ENCODE measurements at places on chromosomes 2 and 18.

DNA sequence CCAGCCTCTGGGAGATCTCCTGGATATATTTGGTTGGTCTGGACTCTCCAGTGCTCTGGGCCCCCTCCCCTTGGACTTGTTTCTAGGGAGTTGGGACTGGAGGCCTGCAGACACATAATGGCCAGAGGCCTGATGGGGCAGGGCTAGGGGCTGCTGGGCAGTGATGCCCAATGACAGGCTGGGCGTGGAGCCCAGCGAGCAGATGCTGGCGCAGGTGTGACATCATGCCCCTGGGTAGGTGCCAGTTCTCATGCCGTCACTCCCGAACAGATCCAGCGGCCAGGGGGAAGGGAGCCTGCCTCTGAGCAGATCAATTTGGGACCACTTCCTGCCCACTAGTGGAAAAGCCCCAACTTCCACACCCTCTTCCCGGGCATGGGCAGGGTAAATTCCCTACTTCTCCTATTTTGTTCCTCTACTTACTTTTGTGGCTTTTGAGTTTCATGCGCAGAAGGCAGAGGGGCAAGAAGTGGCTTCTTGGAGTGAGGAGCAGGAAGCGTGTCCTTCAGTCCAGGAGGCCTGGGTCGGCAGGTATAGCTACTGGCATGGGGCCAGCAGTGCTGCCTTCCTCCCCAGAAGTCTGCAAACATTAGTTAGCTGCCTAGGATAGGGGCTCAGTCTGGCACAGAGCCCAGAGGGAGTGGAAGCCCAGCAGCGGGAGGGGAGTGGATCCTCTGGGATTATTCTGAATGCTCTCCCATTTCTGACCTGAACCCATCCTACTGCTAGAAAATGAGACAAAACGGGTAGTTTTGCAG, 6.1 kb downstream of the MPV17 start:
- no peak for DNase-seq

DNA sequence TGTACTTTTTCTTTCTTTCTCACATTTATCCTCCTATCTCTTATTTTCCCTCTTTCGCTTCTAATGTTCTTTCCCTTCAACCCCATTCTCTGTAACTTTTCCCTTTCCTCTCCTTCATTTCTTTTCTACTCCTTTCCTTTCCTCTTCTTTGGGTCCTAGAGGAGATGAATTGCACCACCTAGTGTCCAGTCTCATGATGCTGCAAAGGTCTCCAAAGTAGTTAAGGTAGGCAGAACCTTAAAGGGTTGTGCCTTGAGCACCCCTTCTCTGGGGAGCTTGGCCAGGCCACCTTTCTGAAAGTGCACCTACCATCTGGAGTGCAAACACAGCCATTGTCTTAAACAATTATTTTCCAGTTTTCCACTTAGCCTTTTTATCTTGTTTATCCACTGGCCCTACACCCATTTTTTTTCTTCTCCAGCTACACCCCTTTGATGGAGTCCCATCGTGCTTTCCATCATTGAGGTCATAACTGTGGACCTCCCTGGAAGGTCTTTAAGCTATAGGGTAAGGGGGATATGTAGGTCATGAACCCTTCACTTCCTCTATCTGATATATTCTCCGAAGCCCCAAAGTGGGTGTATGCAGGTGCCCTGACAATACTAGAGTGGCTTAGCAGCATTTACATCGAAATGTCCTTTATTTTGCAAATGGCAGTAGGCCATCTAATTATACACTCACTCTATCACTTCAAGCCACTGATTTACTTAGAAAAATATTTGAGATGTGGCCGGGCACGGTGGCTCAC, 155.9 kb downstream of the ESCO1 start:
- DNase-seq = peak; percentile 35

DNA sequence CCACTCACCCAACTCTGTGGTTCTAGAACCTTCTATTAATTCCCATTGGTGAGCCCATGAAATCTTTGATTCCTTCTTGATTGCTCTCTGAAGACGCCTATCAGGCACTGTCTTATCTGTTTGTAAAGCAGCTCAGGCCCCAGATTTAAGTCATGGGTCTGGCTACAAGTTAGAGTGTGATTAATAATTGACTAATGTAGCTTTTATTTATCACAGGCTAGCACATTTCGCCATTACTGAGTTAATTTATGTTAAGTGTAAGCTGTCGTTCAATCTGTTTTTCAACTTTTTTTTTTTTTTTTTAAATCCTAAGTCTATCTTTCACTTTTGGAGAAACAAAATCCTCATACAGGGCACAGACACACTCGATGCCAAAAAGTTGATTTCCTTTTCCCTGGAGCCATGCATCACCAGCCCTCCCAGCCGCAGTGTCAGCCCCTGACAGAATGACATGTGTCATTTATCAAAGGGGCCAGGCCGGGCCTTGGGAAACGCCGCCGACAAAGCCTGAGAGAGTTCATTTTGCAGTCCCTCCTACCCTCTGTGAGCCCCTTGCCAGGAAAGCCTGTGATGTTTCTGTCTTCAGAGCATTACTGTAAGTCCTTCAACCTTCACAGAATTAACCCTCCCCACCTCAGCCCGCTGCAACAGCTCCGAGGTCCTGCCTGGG, 15.8 kb downstream of the TSHZ1 start:
- DNase-seq = no peak

DNA sequence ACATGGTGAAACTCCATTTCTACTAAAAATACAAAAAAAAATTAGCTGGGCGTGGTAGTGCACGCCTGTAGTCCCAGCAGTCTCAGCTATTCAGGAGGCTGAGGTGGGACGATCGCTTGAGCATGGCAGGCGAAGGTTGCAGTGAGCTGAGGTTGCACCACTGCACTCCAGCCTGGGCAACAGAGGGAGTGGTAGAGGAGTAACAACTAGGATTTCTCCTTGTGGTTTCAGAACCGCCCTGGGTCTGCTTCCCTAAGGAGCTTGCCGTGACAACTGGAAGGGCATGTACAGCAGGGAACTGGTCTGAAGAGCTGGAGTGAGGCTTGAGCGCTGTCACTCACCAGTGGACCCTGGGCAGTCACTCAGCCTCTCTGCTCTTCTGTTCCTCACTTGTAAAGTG, 29.1 kb downstream of the REEP1 start:
- no peak for DNase-seq

GRCh38 chr18:74590671-74591070, 7.0 kb upstream of the ZNF407 start:
- no peak for DNase-seq

GRCh38 chr2:28695245-28695647, 56.4 kb upstream of the PPP1CB start:
- no peak for DNase-seq

- DNase-seq = no peak
Observed at GRCh38 chr2:217215877-217216276, 356.0 kb upstream of the TNP1 start.

- DNase-seq = no peak
Observed at GRCh38 chr2:9086465-9086864, 83.0 kb upstream of the MBOAT2 start.

DNA sequence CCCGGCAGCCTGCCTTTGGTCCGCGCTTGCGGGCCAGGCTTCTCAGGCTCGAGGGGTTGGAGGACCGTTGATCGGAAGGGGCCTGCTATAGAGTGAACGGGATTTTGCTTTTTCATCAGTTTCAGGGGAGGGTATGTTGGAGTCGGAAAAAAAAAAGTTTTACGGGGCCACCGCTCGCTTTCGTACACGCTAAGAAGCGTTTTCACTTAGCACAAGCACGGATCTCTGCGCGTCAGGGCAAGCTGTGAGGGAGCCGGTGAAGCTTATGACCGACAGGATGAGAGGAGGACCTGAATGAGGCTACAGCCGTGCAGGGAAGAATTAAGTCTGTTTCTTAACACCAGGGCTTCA, 443 bp downstream of the CPSF3 start:
- no peak for DNase-seq

DNA sequence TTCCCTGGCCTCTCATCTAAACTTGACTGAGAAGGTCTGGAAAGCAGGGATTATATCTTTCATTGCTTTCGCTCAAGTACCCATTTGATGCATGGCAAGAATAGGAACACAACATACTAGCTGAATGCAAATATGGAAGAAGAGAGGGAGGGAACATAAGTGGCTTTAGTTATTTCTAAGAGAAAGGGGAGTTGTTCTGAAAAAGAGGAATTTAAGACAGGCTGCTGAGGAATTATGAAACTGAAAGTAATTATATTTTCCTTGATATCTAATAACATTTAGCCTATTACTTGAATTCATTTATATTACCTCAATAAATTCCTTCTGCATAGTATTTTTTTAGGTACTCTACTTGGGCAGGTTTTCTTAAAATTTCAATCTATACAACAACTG, 105.8 kb upstream of the TTN start:
- DNase-seq = no peak

DNA sequence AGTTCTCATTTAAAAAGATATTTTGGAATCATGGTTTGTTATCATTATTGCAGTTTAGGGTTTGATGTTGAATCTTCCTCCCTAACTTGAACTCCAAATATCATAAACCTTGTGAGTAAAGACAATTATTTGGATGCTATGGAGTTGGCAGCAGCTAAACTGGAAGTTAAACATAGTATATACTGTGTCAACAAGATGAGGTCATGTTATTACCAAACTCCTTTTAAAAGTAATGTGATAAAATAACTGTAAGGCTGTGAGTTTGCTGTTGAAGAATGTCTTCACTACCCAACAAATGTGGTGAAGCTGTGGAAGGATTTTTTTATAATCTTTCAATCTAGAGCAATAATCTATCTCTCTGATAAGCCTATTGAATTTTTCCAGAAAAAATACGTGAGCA, 16.0 kb downstream of the DNAH6 start:
- DNase-seq = no peak

GRCh38 chr18:47756364-47757016, 174.0 kb downstream of the SMAD2 start:
- DNase-seq = peak; percentile 54

DNA sequence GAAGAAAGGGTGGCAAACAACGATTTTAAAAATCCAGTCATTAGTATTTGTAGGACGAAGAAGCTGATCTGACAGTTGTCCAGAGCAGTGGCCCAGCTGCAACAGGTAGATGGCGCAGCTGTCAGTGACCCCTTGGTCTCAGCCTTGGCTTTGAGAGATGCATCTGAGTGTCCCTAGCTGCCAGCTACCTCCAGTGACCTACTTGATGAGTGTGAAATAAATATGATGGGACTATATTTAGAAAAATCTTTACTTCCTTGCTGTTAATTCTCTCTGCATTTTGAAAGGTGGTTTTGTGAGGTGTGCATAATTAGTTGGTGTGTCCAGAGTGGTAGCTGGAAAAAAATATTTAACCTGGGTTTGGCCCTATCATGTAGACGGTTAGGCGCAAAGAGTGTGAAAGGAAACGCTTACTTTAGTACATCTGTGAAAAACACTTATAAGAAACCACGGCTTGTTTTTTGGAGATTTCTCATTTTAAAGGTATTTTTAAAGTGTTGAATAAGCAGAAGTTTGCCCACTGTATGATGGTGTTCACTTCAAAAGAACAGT, 963 bp downstream of the INPP1 start:
- no peak for DNase-seq

GRCh38 chr2:28661589-28662001, 90.0 kb upstream of the PPP1CB start:
- DNase-seq = no peak
